Mesothelial cell of epicardium (in vitro differentiated cells): ENCODE measurements at places on chromosomes 3 and 15. TPM values are rescaled to one million over a fixed set of nuclear protein-coding genes. Genes with fewer than 3 reads are reported as not detected.

DNA sequence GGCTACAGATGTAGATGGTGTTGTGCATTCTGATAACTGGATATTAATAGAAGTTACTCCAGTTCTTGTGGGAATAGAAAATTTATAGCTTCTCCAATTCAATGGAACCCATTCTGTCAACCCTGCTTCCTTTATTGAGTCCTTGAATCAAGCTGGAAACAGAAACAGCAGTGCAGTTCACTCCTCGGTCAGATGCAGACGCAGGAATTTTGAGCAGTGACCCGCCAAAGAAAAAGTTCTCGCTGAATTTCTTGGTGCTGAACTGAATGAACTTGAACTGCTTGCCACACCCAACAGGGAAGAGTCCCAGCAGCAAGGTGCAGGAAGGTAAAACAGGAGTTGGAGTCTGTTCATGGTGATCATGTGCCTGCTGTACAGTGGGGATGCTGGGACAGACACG lies 10.3 kb downstream of the HRH1 start:
- H3K4me1 ChIP-seq: no peaks in the 10 kb centered on the region
- H3K36me3 ChIP-seq: no peaks in the 10 kb centered on the region
- peaks cover 44% of the 10 kb centered on the region for H3K27me3 ChIP-seq

The ZIC4 gene
- total RNA-seq: not detected in 3 replicates

DNA sequence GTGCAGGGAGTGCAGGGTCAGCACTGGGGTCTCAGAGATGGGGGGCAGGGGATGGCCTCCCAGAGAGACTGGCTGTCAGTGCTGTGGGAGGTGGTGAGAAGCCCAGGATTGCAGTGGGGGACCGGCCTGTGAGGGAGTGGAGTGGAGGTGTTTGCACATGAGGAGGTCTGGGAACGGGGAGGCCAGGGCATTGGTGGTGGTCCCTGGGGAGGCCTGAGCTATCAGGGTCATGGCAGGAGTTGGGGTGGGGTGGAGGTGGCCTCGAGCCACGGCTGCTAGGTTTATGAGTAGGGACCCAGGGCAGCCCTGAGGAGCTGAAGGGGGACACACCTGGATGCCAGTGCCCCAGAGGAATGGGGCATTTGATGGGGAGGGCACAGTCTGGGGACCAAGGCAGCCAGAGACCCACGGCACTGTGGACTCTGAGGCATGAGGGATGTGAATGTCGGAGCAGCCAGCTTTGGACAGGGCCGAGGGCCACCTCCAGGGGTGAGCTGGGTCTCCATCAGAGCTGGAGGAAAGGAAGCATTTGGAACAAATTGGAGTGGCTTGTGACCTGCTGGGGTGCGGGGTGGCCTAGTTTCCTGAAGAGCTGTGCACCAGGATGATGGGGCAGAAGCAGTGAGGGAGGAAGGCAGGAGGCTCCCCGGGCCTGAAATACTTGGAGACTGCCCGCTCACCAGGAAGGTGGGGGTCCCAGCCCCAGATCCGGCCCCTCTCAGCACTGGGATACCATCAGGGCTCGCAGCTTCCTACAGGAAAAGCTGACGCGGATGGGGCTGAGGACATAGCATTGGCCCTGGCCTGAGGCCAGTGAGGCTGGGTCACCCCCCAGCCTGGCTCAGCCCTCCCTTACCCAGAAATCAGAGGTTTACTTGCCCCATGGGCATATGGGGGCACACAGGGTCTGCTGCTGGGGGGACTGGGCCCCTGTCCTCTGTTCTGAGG lies 9.5 kb upstream of the CSPG4 start:
- H3K27ac ChIP-seq: peak overlapping the region; percentile 86
- no peak overlapping the region for H3K4me3 ChIP-seq
- DNase-seq: no peak
- H3K36me3 ChIP-seq: no peaks in the 10 kb centered on the region
- H3K4me1 ChIP-seq: peaks cover 15% of the 10 kb centered on the region
- no peaks in the 10 kb centered on the region for H3K27me3 ChIP-seq

GRCh38 chr3:120595788-120596115 lies 384 bp upstream of the NDUFB4 start:
- no peak for DNase-seq
- peaks cover 2% of the 10 kb centered on the region for H3K36me3 ChIP-seq
- H3K4me1 ChIP-seq: peaks cover 7% of the 10 kb centered on the region
- H3K27ac ChIP-seq: peak overlapping the region; percentile 97
- peak overlapping the region; percentile 87 for H3K4me3 ChIP-seq

The MUC20 gene
- total RNA-seq: 8.7 to 11.7 TPM (median 9.4 TPM) in 3 replicates

- H3K36me3 ChIP-seq: no peaks in the 10 kb centered on the region
- H3K27ac ChIP-seq: no peak overlapping the region
- DNase-seq: no peak
- no peak overlapping the region for H3K4me3 ChIP-seq
- H3K4me1 ChIP-seq: peaks cover 15% of the 10 kb centered on the region
These were observed 446.2 kb upstream of the NR2F2 start for GRCh38 chr15:95884276-95884675.
